Colonic mucosa (tissue), 4 donors: ENCODE measurements at places on chromosomes 11 and 22.
A peak's percentile ranks its signal among the peaks of the same experiment; 100 is the strongest.

GRCh38 chr11:31160504-31161422 lies 208.8 kb downstream of the DCDC1 start:
- no peaks in the 10 kb centered on the region for H3K27me3 ChIP-seq
- no peak overlapping the region for H3K4me3 ChIP-seq
- H3K4me1 ChIP-seq = no peaks in the 10 kb centered on the region
- DNase-seq = no peak
- H3K36me3 ChIP-seq = no peaks in the 10 kb centered on the region

DNA sequence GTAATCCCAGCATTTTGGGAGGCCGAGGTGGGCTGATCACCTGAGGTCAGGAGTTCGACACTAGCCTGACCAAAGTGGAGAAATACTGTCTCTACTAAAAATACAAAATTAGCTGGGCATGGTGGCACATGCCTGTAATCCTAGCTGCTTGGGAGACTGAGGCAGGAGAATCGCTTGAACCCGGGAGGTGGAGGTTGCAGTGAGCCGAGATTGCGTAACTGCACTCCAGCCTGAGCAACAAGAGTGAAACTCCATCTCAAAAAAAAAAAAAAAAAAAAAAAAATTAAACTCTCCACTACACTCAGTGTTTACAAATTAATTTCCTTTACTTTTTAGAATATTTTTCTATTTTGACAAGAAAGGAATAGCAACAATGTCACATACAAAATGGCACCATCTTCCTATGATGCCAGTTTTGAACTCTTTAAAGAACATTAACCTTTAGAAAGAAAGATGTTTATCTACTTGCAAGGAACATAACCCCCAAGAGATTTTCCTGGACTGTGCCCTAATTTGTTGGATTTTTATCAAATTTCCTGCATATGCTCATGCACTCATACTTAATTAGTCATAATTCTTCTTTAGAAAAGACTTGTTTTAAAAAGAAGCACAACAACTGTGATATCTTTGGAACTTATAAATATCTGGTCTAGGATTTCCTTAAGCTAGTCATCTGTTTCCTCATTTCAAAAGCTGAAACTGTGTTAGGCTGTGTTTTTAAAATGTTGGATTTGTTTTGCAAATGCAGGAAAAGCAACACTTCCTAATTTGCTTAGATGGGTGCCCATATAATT lies 22.6 kb upstream of the HIPK3 start:
- no peak overlapping the region for H3K27ac ChIP-seq
- no peak overlapping the region for H3K4me3 ChIP-seq
- H3K36me3 ChIP-seq = no peaks in the 10 kb centered on the region
- no peaks in the 10 kb centered on the region for H3K4me1 ChIP-seq

DNA sequence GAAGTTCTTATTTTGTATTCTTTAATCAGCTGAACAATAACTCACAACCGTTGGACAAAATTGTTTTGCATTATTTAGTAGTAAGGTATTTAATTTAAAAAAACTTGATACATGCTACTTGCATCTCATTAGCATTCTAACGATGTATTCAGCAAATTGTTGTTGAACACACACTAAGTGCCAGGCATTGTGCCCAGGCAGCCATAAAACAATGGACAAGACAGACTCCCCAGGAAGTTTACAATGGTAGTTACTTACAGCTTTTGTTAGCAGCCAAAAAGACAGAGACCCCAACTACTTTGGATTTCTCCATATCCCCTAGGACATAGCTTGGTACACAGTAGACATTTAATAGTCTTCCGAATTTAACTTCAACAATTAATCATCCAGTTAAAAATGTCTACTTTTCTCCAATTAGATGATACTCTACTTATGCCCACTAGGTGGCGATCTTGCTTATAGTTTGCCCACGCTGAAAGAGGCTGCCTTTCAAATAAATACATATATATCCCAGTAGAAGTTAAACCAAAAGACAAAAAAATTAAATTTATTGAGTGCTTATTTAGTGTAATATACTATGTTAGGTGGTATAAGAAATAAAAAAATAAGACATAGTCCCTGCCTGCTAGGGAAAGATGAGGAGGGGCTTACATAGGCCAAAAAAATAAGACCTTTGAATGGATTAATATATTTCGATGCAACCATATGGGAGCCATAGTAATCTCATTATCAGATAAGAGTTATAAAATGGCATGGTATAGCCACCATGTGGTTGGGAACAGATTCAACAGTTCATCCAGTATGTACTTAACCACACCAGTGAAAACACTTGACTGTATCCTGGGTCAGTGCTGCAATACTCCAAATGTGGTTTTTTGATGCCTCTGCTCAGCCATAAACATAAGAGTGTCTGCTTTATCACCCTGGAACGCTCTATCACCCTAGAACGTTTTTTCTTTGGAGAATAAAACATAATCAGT lies 2.0 kb upstream of the FJX1 start:
- peaks cover 34% of the 10 kb centered on the region for H3K27me3 ChIP-seq
- no peak overlapping the region for H3K27ac ChIP-seq
- no peak overlapping the region for H3K4me3 ChIP-seq
- no peak for DNase-seq
- no peaks in the 10 kb centered on the region for H3K36me3 ChIP-seq

- H3K27me3 ChIP-seq = no peaks in the 10 kb centered on the region
- no peak overlapping the region for H3K27ac ChIP-seq
- no peak for DNase-seq
- peaks cover 9% of the 10 kb centered on the region for H3K4me1 ChIP-seq
- H3K4me3 ChIP-seq = no peak overlapping the region
Observed at GRCh38 chr11:95296165-95296564, 65.2 kb upstream of the SESN3 start.

- no peak overlapping the region for H3K4me3 ChIP-seq
- H3K4me1 ChIP-seq = no peaks in the 10 kb centered on the region
- H3K27me3 ChIP-seq = no peaks in the 10 kb centered on the region
Observed at GRCh38 chr11:110089617-110090282, 3.4 kb upstream of the ZC3H12C start.

GRCh38 chr11:9980931-9981330 lies 313.1 kb downstream of the SBF2 start:
- no peak overlapping the region for H3K27ac ChIP-seq
- DNase-seq = no peak
- H3K4me1 ChIP-seq = no peaks in the 10 kb centered on the region
- no peaks in the 10 kb centered on the region for H3K36me3 ChIP-seq
- H3K4me3 ChIP-seq = no peak overlapping the region

GRCh38 chr22:41781507-41781906 lies 19.0 kb upstream of the CCDC134 start:
- DNase-seq = no peak
- no peaks in the 10 kb centered on the region for H3K27me3 ChIP-seq
- H3K27ac ChIP-seq = peak overlapping the region; percentile 5
- peak overlapping the region; percentile 19 for H3K4me3 ChIP-seq

- no peak overlapping the region for H3K4me3 ChIP-seq
- H3K27ac ChIP-seq = no peak overlapping the region
- H3K36me3 ChIP-seq = no peaks in the 10 kb centered on the region
- H3K4me1 ChIP-seq = no peaks in the 10 kb centered on the region
- no peak for DNase-seq
- no peaks in the 10 kb centered on the region for H3K27me3 ChIP-seq
Observed at GRCh38 chr22:19631899-19632667, 82.2 kb upstream of the SEPTIN5 start.

DNA sequence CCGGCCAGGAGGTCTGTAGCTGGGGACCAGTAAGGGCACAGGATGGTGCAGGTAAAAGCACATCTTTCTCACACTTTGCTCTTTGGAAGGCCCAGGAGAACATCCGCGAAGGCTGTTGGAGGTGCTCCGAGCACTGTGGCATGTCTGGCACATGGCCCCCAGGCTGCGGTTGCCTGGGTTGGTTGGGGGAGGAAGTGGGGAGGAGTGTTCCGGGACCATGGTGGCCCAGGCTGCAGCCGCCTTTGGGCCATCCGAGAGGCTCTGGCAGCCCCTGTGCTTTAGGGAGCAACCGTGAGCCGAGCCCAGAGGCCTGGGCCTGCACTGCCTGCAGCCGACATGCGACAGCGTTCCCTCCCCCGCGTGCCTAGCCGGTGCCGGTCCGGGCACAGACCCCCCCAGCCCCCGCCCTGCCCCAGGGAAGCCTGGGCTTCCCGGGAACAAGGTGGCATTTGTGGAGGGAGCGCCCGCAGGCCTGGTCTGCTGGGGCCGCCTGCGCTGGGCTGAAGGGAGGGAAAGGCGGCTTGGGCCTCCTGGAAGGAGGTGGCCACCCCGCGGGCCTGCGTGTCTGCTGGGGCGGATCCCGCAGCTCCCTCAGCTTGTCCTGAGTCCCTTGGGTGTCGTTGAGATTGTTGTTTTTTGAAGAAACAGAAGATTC lies 57.9 kb downstream of the GRAMD4 start:
- no peaks in the 10 kb centered on the region for H3K36me3 ChIP-seq
- no peak for DNase-seq
- no peaks in the 10 kb centered on the region for H3K4me1 ChIP-seq
- H3K27me3 ChIP-seq = no peaks in the 10 kb centered on the region
- no peak overlapping the region for H3K4me3 ChIP-seq
